ENCODE measurements at places on chromosomes 2 and 18.

- no peak for DNase-seq
Measured at GRCh38 chr2:16351137-16351536, 314.5 kb downstream of the CYRIA start.

DNA sequence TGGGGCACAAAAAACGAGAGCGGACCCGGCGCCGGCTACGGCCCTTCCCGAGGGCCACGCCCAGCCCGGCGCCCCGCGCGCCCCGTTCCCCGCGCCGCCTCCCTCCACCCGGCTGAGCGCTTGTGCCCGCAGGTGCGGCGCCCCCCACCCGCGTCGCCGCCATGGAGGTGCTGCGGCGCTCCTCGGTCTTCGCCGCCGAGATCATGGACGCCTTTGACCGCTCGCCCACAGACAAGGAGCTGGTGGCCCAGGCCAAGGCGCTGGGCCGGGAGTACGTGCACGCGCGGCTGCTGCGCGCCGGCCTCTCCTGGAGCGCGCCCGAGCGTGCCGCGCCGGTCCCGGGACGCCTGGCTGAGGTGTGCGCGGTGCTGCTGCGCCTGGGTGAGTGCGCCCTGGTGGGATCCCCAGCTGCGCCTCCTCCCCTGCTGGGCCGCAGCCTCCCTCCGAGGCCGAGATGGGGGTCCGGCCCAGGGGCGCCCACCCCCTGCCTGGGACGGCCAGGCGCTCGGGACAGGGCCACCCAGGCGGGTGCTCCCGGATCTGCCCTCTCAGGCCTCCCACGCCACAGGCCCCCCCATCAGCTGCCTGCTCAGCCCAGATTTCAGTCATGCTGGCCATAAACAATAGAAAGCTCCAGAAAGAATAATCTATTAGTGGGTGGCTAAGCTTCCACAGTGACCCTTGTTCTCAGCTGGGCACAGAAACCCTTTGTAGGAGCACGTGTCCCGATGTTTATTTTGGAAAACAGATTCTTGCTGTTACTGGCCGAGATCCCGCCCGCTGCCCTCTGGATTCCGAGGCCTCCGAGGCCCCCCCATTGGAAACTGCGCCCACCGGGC, 997 bp downstream of the BOK start:
- no peak for DNase-seq

- DNase-seq: no peak
Measured at GRCh38 chr2:97651114-97651513, 5.3 kb downstream of the COX5B start.

DNA sequence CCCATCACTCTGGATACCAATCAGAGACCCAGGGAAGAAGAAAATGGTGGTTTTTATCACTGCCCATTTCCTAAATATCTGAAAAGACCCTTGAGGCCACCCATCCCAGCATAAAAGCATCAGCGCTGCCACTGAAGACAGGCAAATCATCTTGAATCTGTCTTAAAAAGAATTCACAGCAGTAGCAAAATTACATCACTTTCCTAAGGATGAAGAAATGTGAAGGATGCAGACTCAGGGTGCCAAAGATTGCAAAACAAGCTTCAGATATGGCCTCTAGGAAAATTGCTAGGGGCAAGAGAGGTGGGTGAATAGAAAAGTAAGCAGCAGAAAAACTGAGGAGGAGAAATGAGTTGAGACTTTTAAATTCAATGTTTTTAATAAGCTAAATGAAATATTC, 70.0 kb downstream of the SLC25A12 start:
- DNase-seq: no peak

GRCh38 chr2:135132314-135132713, 80.2 kb downstream of the RAB3GAP1 start:
- no peak for DNase-seq

- no peak for DNase-seq
Measured at GRCh38 chr18:64785686-64786085, 636.8 kb upstream of the LINC00305 start.
